Stimulated activated CD8-positive, alpha-beta memory T cell treated with anti-CD3 and anti-CD28 coated beads, Interleukin-4, amount 100 ng/mL, for 48 hours (primary cell): ENCODE measurements at places on chromosomes 5 and 9.

DNA sequence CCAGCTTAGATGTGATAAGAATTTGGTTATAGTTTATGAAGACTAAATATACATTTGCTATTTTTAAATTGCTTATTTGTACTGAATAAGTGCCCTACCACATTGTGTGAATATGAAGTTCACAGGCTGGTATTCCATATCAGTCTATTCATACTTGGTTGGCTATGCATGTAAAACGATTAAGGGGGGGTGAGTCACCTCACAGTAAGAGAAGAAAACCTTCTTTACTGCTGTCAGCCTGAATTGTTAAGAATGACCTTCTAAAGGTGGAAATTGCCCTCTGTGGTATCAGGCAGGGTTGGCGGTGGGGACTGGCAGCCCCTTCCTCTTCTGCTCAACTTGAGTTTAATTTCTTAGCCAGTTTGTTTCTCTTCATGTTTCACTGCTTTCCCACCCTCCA, 127.0 kb upstream of the RPS23 start:
- DNase-seq, result no peak

DNA sequence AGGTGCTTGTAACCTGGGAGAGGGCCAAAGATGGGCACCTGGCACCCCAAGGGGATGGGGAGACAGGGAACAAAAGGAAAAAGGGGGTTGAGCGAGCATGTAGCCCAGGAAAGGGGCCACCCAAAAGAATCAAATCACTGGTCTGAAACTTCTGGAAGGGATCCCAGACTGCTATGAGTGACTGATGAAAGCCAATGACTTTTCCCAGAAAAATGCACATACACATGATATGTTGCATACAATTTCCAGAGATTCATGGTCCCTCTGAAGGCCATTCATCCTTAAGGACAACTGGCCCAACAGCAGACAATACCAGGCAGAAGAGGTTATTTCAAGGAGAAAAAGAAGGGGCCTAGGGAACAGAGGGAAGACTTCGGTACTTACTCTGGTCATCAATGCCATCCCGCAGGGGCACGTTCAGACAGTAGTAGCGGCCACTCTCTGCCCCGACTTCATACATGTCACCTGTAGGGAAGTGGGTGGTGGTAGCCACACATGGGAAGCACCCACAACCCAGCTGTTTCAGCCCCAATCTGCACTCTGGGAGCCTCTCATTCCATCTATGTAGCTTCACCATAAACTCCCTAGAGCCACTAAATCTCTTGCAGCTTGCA, 8.4 kb downstream of the HDAC3 start:
- DNase-seq, result no peak

DNA sequence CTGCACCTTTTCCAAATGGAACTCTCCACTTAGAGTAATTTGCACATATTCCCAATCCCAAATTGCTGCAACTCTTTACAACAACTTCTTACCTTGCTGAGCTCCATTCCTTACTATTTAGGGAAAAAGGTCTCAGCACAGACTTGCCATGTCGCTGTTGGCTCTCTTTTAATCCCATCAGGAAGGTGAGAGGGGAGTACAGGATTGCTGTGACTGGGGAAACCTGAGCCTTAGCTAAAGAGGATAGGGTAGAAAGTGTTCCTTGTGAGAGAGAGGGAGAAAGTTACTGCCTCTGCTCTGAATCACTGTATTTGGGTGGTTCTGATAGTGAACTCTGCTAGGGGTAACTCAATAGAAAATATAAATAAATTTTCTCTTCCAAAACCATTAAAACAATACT, 43.7 kb upstream of the GABRA1 start:
- DNase-seq, result no peak

- DNase-seq, result no peak
These were observed 120.7 kb downstream of the PAPPA start for GRCh38 chr9:116274293-116274692.

DNA sequence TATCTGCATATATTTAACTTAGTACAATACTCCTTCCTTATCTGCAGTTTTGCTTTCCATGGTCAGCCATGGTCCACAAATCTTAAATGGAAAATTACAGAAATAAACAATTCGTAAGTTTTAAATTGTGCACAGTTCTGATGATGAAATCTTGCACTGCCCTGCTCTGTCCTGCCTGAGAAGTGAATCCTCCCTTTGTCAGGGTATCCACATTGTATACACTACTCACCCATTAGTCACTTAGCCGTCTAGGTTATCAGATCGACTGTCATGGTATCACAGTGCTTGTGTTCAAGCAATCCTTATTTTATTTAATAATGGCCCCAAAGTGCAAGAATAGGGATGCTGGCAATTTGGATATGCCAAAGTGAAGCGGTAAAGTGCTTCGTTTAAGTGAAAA, 8.3 kb upstream of the YTHDC2 start:
- DNase-seq, result no peak

DNA sequence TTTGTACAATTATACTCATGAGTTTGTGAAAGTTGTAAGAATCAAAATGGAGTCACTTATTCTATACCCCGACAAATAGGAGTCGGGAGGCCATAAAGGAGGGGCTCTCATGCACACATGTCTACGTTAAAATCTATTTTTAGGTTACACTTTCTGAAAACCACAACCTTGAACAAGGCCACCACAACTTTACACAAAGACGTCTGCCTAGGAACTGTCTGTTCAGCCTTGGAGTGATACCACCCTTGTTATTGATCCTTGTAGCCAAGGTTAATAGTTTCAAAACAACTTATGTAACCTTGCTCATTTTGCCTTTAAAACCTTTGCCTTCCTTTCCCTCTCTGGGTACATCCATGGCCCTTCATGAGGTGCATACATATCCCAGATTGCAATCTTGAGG, 4.1 kb upstream of the NDFIP1 start:
- no peak for DNase-seq

DNA sequence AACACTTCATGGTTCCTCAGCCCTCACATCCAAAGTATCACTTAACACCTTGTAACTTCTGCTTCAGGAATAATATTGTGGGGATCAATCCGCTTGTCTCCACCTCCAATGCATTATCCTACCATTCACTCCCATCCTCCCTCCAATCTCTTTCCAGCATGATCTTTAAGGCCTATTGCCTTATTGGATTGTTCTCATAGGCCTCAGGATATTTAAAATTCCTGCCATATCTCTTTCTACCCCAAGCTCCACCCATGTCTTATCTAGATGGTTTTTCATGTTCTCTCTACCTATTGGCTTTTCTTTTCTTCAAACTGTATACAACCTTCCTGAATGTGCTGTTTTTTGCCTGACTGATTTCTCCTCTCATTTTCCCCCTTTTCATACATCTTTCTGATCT, 7.2 kb downstream of the KDM4C start:
- DNase-seq, result no peak

DNA sequence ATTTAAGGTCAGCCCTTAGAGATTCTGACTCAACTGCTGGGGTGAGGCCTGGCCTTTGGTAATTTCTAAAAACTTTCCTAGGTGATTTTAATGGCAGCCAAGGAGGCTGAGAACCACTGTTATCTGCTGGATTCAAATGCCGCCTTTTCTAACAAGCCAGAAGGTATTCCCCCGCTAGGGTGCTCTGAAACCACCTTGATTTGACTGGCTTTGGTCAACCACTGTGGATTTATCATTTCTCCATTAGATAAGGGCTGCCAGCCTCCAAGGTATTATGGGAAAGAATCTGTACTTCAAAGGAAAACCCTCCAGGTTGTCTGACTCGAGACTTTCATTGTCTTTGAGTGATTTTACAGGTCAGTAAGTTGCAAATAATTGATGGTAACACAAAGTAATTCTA, 4.3 kb downstream of the ANXA6 start:
- no peak for DNase-seq

DNA sequence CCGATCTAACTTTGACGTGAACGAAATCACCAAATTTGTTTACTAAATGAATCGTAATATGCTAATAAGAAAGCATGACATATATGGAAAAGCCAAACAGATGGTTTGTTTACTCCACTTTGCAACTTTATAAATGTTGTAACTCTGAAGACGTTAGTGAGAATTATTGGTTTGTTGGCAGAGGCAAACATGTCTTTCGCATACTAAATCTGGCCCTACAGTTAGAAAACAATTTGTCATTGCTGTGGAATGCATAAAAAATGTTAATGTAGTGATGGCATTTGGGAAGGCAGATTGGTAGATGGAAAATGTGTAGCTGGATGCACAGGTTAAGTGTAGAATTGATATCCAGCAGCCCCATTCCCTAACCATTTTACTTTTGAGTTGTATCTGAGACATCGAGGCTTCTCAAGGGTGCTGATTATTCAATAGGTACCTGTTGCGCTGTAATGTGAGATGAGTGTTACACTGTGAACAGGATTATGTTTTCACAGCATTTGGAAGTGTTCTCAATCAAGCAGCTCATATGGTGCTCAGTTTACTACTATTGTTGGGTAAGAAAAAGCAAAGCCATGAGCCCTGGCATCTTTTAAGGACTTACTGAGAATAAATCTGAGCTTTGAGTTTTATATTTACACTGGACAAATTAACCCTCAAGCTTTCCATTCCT, 444.8 kb downstream of the BNC2 start:
- DNase-seq, result no peak

DNA sequence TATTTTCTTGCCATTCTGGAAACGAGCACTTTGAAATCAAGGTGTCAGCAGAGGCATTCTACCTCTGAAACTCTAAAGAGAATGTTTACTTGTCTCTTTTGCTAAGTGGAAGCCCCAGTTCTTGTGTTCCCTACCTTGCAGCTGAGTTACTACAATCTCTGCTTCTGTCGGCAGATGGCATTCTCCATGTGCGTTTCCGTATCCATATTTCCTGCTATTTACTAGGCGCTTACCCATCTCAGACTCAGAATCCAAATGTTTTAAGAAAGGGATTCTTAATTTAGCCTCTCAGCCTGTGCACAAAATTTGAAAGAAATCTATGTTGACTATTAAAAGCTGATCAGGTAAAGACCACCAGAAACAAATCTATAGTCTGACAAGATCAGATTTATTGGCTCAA, 221.3 kb upstream of the FTMT start:
- no peak for DNase-seq

- DNase-seq, result no peak
These were observed 14.1 kb downstream of the MAN2A1 start for GRCh38 chr5:109703829-109704228.

- no peak for DNase-seq
These were observed 11.9 kb downstream of the DNAH5 start for GRCh38 chr5:13932561-13932960.

DNA sequence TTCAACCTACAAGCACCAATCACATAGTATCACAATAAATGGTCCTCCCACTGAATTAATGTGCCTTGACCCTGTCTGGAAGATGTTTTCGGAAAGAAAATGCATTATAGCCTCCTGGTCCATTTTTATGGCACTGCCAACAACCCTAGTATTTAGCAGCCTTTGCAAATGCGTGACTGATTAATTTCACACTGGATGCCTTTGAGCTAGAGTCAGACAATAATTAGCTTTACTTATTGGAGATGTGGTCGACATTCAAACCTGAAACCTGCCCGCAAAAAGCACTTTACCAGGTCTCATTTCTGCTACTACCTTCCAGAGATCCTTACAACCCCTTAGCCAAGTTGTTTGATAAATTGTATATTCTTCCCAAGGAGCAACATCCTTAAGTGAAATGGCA, 119.3 kb upstream of the DPYSL3 start:
- no peak for DNase-seq

DNA sequence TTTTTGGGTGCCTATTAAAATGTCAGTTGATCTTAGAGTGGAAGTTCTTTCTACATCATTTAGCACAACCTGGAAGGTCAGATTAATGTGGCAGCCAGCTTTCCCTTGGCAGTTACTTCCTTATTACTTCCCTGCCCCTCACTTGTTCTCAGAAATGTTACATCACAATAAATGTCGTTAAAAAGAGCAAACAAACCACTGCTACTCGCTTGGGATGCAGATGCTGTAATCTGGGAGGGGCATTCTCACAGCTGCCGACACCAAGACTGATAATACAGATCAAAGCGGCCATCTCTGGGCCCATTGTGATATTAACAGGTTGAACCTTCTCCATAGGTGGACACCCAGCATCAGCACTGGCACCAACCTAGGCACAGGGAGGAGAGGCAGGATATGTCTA, 29.3 kb downstream of the PLAC8L1 start:
- no peak for DNase-seq

- DNase-seq, result no peak
These were observed 293.8 kb downstream of the SLIT3 start for GRCh38 chr5:169006842-169007790.

GRCh38 chr9:136051453-136051836, 43.6 kb downstream of the NACC2 start:
- no peak for DNase-seq

GRCh38 chr9:15218994-15219393, 88.0 kb downstream of the TTC39B start:
- DNase-seq, result no peak

DNA sequence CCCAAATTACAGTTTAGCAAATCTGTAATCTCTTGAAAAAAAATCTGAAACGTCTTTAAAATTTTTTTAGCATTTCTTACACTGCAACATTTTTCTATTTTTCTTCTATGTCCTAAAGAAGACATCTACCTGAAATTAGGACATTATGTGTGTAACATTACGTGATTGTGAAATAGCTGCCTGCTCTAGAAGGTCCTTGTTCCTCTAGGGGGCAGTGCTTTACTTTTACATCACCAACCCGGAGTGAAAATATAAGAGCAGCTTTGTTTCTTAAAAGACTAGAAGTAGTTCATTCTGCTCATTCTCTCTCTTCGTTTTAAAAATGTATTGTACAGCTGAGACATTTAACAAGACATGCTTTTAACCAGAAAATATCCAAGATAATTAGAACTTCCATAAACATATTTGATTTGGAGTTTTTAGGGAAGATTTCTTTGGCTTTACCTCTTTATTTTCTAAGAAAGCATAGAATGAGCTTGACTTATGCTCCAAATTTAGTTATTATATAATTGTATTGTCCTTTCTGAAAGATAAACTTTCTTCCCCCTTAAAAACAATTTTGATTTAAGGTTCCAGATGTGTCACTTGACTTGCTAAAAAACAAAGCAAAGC, 48.1 kb upstream of the RIOK2 start:
- no peak for DNase-seq

DNA sequence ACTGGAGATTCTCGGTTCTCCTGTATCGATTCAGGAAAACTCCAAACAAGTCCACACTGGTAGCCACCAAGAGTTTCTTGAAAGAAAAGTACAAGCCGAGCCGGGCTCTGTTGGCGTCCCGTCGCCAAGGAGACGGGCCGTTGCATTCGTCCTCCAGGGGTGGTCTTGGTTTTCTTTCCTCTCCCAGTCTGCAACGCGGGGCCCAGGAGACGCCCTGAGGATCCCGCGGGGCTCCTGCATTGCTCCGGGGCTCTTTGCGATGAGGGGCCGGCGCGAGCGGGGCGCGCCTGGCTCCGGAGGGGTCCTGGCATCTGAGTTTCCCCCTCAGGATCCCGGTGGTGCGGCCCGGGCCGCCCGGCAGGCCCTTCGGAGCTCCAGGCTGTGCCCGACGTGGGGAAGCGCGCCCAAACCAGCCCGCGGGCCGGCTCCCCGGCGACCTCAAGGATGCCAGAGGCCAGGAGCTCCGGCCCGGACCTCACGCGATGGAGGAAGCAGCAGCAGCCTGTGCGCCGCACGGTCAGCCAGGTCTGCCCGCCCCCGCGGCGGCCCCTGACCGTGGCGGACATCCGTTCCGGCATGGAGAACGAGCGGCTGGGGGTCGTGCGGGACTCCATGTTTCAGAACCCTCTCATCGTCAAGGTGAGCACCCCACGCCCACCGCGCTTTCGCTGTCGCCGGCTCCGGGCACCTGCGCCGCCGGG, at the start of gene CFAP77:
Gene CFAP77, plus strand, starts transcription at position 384 of the 701 bp plus-strand sequence. Its CDS starts 61 bp downstream, at position 445.
- DNase-seq, result peak; percentile 47
